ENCODE measurements at places on chromosomes 1 and 21.

GRCh38 chr1:107993920-107994319, 28.9 kb upstream of the VAV3 start:
- ATAC-seq, result peak; percentile 43

DNA sequence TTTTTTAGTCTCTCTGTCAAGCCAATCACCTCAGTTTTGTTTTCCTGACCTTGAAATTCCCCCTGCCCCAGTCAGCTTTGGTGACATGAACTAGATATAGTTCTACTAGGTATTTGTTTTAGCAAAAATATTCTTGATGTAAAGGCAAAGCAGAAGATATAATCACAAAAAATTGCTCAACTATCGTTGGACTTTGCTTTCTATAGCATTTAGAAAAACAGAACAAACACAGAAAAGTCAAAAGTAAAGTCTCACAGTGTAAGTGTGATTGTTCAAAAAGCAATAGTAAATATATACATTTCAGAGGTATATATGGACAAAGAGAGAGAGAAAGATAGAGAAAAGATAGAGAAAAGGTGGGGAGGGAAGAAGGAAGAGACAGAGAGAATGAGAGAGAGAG, 305.9 kb downstream of the ADGRL2 start:
- ATAC-seq, result no peak

DNA sequence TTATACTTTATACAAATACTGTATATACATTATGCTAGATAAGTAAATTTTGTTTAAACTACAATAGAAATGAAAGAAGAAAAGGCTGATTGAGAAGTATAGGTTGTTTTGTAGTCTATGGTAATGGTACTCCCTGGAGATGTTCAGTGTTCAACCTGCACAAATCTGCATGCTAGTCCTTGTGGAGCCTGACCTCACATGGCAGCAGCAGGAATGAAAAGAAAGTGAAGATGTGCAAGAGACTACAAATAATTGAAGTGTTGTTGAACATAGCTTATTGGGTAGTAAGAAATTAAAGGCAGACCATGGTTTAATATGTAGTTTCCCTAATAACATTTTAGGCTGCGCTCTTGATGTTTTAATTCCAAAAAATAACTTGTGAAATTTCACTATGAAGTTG, 201.2 kb downstream of the TGFB2 start:
- no peak for ATAC-seq

DNA sequence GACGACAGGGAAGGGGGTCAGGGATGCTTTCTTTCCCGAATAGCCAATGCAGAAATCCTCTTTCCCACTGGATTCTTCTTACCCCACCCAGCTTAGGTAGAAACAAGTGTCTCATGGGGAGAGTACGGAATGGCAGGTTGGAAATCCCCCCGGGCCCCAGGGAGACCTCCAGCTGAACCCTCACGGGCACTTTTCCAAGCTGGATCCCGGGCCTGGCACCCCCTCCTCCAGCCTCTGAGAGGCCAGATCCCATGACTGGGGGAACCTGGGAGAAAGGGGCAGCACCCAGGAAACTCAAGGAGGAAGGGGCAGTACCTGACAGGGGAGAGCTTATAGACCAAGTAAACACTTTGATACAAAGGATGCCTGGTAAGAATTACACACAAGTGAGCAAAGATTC, 1.3 kb downstream of the PKP1 start:
- peak; percentile 2 for ATAC-seq

DNA sequence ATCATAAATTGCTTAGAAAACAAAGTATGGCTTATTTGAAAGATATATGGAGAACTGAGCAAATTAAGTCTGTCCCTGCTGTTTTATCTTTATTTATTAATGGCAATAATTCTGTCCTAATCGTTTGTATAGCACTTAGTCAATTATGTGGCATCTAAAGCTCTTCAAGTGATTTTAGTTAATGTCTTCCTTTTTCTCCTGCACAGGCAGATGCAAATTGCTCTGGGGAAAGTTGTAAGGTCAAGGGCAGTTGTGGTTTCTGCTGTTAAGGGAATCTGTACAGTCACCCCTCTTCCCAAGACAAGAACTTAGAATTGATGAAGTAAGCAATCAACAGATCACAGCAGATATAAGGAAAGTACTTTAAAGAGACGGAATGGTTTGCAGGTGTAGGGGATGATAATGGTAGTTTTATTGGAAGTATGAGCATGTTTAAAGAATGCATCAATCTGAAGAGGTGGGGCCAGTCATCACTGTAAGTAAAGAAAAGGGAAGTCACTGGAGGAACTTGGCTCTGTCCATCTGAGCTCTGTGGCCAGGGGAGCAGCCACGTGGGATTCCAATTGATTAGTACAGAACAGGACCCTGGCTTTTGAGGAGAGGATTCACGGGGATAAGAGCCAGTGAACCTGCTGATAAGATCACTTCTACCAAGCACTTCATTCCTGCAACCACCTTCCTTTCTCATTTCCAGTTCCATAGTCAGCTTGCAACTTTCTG, 116.0 kb upstream of the KCNJ6 start:
- no peak for ATAC-seq

DNA sequence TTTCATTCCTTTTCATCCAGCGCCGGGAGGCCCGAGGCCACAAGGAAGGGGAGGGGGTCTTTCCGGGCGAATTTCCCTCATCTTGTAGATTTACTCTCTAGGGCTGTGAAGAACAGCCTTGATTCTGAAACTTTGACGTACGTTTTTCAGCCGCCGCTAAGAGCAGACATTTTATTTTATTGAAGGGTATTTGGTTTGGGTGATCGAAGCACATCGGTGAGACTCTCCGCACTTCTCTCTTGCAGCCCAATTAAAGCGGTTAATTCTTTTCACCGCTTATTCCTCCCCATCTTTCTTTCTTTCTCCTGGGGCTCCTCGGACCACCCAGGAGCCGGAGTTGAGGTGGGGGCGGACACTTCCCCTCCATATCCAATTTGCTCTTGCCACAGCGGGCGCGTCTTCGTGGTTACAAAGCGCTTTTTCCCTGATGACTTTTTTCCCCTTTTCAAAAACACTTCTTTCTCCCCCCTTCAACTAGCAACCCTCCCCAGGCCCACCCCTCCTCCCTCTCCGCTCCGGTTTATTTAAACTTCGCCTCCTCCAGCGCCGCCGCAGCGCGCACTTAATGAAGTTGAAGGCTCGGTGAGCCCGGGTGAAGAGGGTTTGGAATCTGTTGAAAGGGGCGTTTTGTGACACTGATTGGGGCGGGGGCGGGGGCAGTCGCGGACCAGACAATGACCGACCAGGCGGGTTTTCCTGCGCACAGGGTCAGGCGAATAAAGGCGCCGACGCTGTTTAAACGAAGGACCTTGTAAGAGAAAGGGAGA, 5.9 kb downstream of the FOXD2 start:
- no peak for ATAC-seq

- ATAC-seq, result no peak
Measured at GRCh38 chr1:31366796-31367195, 6.1 kb downstream of the FABP3 start.

GRCh38 chr1:151147665-151148064, 1.2 kb upstream of the SEMA6C start:
- no peak for ATAC-seq

- no peak for ATAC-seq
Measured at GRCh38 chr1:111730706-111731105, 8.5 kb downstream of the INKA2 start.
